ENCODE measurements at places on chromosomes 13 and 19.

DNA sequence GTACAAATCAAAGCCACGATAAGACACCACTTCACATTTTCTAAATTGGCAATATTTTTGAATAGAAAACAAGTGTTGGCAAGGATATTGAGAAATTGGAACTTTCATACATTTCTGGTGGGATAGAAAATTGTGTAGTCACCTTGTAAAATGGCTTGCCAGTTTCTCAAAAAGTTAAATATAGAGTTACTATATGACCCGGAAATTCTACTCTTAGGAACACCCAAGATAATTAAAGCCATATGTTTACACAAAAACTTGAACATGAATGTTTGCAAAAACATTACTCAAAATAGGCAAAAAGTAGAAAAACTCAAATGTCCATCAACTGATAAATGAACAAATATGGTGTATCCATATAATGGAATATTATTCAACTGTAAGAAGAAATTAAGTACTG, 552.5 kb downstream of the TBC1D4 start:
- no peak for DNase-seq

DNA sequence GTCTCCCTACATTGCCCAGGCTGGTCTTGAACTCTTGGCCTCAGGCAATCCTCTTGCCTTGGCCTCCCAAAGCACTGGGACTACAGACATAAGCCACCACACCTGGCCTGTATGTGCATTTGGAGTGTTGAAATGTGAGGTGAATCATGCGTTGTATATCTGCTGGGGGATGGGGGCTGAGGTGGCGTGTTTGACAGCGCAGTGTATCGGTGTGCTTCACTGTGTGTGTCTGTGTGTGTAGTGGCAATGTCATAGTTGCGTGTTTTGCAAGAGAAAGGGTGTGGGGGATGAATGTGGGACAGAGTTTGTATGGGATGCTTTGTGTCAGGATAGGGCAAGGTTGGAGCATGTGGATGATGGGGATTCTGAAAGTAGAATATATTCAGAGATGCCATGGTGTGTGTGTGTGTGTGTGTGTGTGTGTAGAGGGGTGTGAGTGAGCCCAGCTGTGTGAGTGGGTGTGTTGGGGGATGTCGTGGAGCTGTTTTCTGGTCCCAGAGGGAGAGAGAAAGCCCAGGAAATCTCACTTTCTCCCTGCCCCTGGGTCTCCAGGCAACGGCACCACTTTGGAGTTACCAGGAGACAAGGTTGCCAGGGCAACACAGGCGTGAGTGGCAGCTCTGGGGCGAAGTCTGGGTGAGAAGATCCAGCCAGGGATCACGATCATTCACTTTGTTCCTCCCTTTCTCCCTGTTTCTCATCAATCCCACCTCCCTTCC, 1.1 kb upstream of the SWSAP1 start:
- no peak for DNase-seq

DNA sequence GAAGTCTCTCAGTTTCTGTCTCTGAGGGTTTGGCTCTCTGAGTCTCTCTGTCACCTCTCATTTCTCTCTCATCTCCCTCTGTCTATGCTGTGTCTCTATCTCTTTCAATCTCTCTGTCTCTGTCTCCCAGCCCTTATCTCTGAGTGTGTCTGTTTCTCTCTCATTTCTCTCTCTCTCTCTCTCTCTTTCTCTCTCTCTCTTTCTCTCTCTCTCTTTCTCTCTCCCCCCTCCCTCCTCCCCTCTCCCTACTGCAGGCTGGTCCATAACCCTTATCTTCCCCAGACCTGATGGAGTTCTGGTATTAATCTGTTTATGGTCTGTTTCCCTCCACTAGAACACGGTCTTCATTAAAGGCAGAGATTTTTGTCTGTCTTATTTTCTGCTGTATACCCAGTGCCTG, 1.3 kb upstream of the PVR start:
- no peak for DNase-seq

- no peak for DNase-seq
Measured at GRCh38 chr13:76783798-76784197, 102.4 kb downstream of the KCTD12 start.

GRCh38 chr19:18856385-18857126, 24.8 kb downstream of the UPF1 start:
- no peak for DNase-seq

GRCh38 chr13:57932061-57932460, 300.5 kb downstream of the PCDH17 start:
- DNase-seq = no peak

- no peak for DNase-seq
Measured at GRCh38 chr19:38952395-38953165, 21.8 kb downstream of the MRPS12 start.

- DNase-seq = no peak
Measured at GRCh38 chr13:90121784-90122183, 1225.7 kb upstream of the MIR17HG start.

GRCh38 chr13:101450749-101451130, 1.7 kb upstream of the ITGBL1 start:
- no peak for DNase-seq

- DNase-seq = no peak
Measured at GRCh38 chr19:17803264-17803896, 8.4 kb downstream of the B3GNT3 start.

GRCh38 chr13:41542281-41542680, 84.9 kb downstream of the RGCC start:
- DNase-seq = no peak

GRCh38 chr13:110503979-110504499, 57.5 kb downstream of the RAB20 start:
- no peak for DNase-seq

DNA sequence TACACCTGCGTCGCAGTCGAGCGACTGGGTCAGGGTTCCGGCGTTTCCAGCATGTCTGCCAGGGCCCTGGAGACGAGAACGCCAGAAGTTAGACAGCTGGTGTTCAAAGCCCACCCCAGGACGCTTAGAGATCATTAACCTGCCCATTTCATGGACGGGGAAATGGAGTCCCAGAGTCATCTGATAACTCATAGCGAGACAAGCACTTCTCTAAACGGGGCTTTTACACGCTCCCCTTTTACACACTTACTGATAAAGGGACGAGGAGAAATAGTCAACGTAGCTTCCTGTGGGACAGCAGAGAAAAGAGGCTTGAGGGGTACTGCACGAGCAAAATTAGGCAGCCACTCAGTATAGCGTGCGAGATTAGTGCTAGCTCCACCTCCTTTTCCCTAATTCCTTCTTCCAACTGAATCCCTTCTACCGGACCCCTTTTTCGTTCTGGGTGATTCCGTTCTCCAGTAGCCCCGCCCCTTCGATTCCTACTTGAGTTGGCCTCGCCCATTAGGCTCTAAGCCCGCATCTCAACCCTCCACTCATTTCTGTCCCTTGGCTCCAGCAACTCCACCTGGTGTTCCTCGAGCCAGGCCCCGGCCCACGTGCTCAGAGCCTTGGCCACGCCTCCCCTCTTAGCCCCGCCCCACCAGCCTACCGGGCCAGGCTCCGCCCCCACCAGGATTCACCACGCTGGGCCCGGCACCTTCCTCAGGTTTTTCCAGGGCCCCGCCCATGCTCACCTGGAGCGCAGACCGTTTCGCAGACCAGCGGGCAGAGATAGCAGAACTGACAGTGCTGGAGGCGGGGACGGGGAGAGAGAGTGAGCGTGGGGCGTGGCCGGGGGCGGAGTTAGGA, 3.7 kb downstream of the HRC start:
- DNase-seq = peak; percentile 55

- no peak for DNase-seq
Measured at GRCh38 chr13:36344886-36345437, 1.2 kb downstream of the SPART start.

DNA sequence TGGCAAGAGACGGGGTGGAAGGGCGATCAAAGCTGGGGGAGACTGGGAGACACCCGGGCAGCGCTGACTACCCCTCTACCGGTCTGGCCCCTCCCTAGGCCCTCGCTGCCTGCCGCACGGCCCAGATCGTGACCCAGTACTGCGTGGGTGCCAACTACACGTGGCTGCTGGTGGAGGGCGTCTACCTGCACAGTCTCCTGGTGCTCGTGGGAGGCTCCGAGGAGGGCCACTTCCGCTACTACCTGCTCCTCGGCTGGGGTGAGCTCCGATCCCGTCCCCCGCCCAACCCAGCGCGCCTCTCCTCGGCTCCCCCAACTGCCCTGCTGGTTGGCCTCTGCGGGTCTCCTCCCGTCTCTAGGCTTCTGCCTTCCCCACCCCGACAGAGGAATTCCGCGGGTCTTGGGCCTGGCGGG, 8.8 kb downstream of the GIPR start:
- DNase-seq = peak; percentile 48

DNA sequence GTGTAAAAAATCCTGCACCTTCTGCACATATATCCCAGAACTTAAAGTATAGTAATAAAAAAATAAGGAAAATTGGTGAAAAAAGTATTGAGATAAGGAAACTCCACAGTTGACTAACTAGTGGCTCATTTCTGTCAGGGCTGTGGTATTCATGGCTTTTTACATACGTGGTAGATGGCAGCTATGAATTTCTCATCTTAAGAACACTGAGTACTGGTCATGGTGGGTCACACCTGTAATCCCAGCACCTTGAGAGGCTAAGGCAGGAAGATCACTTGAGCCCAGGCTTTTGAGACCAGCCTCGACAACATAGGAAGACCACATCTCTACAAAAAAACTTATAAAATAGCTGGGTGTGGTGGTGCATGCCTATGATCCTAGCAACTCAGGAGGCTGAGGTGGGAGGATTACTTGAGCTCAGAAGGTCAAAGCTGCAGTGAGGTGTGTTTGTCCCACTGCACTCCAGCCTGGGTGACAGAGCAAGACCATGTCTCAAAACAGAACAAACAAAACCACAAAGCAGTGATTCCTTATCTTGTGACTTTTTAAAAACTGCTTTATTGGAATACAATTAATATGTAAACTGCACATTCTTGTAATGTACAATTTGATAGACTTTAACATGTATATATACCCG, 16.8 kb downstream of the SLAIN1 start:
- DNase-seq = no peak

- DNase-seq = no peak
Measured at GRCh38 chr19:2600914-2601870, 101.3 kb downstream of the GNG7 start.

GRCh38 chr13:26923824-26924605, 163.4 kb upstream of the GPR12 start:
- DNase-seq = no peak

- DNase-seq = peak; percentile 44
Measured at GRCh38 chr19:53365899-53366493, 491 bp downstream of the ZNF525 start.

GRCh38 chr19:44356383-44357111, at the start of gene ZNF112:
Gene ZNF112, minus strand, starts transcription at chr19:44356680. Its CDS starts 16,141 bp downstream, at chr19:44340539.
- DNase-seq = peak; percentile 9

- no peak for DNase-seq
Measured at GRCh38 chr19:43589678-43590077, 6.3 kb downstream of the IRGQ start.

DNA sequence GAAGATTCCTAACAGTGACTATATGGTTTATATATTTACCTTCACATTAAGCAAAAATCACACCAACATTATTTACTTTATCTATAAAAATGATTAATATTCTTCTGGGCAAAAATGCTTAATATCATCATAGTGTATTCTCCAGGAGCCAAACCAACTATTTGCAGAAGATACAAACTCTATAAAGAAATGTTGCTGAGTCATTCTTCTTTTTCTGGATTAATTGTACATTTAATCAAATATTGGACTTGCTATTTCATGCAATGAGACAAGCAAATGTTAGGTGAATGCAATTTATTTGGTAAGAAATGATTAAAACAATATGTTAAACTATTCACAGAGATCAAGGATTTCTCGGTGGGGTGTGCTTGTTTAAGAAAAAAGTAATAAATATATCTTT, 1075.8 kb downstream of the PCDH9 start:
- DNase-seq = no peak

- DNase-seq = no peak
Measured at GRCh38 chr19:11181488-11181887, 15.9 kb downstream of the KANK2 start.

DNA sequence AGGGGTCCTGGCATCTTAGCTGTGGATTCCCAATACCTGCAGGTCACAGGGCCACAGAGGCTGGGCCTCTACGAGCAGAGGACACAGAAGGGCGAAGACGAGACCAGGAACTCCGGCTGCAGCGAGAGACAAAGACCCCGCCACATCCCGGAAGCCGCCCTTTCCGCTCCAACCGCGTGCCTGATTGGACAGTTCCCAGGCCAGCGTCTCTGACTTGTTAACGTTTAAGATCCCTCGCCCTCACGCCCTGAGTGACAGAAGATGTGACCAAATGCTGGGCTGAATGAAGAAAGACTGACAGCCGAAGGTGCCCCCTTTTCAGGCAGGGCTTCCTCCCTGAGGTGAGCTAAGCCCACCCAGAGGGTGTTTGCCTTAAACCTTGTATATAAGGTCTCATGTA, at the start of gene ZNF98:
ZNF98 (minus strand) TSS at position 136 of the 400 bp plus-strand sequence; CDS start at position 14, 122 bp downstream.
- no peak for DNase-seq

DNA sequence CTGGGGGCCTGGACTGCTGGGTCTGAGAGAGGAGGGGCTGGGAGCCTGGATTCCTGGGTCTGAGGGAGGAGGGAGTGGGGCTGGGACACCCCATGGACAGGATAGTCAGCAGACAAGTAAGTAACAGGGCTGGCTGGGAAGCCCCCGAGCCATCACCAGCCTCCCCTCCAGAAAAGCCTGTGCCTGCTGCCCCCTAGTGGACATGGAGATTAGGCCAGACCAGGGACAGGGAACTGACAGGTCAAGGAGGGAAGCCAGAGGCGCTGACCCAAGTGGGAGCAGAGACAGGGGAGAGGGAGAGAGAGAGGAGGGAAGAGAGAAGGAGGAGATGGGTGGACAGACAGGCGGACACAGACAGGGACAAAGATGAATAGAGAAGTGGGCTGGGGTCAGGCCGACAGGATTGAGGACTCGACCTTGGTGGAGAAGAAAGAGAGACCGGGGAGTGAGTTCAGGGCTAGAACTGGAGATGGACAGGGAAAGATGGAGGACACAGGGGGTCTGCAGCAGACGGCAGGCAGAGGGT, 6.7 kb upstream of the ERFL start:
- DNase-seq = peak; percentile 88

- no peak for DNase-seq
Measured at GRCh38 chr13:32497589-32497988, 41.0 kb downstream of the N4BP2L2 start.

DNA sequence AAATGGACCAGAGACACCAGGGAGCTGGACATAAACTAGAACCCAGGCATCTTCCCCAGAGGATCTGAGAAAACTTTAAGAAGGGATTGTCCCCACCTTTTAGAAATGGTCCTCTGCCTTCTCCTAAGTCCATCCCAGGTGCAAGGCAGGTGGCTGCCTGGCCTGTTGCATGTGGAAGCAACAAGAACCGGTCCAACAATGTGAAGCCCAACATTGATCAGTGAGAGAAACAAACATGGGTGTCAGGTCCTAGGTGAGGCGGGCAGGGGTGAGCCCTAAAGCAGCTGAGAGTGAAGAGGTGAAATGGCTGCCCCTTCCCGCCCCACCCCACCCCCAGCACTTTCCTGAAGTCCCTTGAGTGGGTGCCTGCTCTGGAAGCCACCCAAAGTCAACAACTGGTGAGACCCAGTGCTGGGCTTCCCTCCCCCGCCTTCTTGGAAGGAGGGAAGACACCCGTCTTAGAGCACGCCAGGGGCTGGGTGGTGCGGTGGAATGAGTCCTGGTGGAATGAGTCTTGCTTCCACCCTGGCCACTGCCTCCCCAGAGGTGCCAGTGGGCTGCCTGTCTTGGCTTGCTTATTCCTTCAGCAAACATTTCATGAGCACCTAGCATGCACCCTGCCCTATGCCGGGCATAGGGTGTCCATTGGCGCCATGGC, 1.7 kb downstream of the AP1M1 start:
- no peak for DNase-seq
